ENCODE measurements at places on chromosomes 6 and 20.

DNA sequence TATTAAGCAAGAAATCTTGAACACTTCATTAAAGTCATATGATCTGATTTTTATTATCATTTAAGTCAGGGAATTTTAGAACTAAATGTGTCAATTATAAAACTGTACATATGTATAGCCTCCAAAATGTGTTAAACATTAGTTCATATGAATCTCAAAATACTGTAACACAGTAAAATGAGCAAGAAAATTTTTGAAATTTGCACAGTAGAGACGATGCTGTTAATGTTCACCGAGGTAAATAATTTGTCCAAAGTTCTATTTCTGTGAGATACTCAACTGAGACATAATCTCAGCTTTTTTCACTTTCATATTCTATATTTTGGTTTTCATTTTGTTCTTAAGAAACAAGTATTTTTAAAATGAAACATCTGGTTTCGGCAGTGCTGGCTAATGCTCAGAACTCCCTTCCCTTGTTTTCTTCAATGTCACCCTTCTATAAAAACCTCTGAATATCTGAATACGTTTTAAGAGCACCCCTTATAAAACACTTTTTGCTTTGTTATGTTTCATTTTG is 353.1 kb downstream of the LAMA2 start:
- DNase-seq: no peak

- DNase-seq: no peak
Measured at GRCh38 chr20:9068841-9069663, at the start of gene PLCB4. Gene PLCB4, plus strand, starts transcription at chr20:9069087. Its CDS starts 238,728 bp downstream, at chr20:9307815.

DNA sequence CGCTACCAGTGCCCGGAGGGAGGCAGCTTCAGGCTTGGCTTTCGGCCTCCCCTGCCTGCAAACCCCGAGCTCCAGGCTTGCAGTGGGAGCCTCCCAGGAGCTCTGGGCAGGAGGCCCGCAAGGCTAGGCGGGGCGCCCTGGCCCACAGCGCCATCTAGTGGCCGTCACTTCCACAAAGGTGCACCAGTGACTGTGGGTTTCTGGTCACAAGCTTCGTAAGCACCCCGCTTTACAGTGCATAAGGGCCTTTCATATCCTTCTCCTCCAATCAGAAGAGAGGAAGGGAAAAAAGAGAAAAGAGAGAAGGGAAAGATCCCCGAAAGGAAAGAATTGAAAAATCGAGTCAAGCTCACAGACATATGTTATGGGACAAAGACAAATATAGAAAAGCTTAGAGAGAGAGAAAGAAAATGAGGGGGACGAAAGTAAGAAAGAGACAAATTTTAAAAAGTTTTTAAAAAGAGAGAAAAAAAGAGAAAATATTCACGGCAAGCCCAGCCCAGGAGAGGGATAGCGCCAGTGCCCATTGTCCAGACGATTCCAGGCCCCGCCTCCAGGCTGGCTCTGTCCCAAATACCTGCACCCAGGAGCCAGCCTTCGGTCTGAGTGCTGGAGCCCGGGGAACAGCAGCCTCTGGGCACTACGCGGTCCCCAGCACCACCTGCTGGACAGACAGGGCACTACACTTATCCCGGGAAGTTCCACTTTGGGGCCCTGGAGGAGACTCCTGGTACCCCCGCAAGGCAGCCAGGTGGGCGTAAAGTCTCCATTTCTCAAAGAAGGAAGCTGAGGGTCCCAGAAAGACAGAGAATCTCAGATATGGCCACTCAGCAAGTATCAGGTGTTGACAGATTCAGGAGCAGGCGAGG is 207.1 kb downstream of the PREX1 start:
- DNase-seq: peak; percentile 83

DNA sequence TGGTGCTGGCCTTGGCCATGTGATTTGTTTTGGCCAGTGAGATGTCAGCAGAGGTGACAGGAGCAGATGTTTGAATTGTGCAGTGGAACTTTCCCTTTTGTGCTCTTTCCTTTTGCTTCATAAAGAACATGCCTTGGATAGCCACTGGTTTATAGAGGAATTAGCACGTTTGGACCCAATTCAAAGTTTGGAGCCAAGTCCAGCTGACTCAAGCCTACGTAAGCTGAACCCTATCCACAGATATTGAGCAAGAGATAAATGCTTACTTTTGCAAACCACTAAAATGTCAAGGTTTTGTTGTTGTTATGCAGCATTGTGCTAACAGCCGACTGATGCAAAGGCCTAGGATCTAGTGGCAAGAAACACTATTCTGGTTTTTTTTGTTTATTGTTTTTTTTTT is 230.9 kb upstream of the CITED2 start:
- no peak for DNase-seq

GRCh38 chr6:145903356-145904102 is 60.6 kb downstream of the SHPRH start:
- no peak for DNase-seq

DNA sequence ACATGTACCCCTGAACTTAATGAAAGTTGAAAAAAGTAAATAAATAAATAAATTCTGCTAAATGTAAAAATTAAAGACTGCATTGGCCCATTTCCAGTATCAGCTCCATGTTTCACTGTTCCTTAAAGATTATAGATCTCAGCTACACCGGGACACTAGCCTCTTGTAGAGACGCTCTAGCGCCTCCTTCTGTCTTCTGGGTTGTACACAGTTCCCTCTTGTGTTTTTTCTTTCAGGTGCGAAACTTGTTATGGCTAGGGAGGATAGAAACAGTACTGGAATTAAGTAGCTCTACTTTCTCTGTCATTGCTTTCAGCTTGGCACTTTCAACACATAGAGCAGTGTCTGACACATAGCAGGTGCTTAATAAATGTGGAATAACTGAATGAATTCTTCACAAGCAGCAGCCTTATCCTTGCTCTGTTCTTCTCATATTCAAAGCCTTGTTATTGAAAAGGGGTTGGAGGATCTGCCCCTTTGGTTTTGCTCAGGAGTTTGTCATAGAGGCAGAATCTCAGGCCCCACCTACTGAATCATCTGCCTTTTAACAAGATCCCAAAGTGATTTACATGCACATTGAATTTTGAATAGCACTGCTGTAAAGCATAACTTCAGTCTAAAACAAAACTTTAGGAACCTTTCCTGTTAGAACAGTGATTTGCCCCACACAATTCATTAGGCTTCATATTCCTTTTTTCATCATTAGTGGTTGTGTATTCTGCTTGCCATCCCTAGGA is 92.3 kb downstream of the FIG4 start:
- DNase-seq: no peak

GRCh38 chr6:136090929-136091328 is 159.2 kb downstream of the MTFR2 start:
- no peak for DNase-seq
